ENCODE measurements at places on chromosomes 5 and 9. TPM values are rescaled to one million over a fixed set of nuclear protein-coding genes. Genes with fewer than 3 reads are reported as not detected.

Gene CTXN3
- total RNA-seq = not detected

Gene CATSPER3
- not detected for total RNA-seq

- no peak for DNase-seq
Measured at GRCh38 chr9:99399474-99399873, 177.4 kb downstream of the SEC61B start.

Gene SLC36A3
- total RNA-seq = not detected

GRCh38 chr9:34522091-34522887 is 501 bp downstream of the ENHO start:
- DNase-seq = peak; percentile 55

Gene PCDHGC5
- total RNA-seq = 5.8 TPM

DNA sequence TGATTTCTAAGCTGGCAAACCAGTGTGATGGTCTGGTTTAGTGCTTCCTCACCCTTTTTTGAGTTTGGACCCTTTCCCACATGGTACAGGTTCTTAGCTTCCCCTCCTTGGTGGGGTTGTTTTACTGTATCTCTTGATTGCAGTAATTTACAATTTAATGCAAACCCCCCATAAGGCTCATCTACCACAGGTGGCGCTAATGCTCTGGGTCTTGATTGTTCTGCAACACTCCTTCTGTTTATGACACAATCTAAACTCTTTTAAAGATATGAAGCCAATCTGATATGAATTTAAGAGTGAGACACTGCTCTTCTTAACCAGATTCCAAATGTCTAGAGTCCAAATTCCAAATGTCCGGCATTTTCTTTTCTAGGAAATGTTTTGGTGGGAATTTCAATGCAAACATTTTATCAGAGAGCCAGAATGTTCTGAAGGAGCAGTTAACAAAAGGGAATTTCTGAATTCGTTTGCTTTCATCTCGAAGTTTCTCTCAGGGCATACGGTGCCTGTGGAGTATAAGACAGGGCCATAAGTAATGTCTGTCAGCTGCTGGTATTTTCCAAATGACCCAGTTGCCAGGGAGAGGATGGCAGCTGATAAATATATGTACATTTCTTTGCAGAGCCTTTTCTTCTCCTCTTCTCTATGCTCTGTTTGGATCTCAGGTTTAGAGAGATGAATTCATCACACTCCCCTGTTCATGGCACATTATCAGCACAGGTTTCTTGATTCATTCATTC is 246.8 kb downstream of the ARHGAP26 start:
- peak; percentile 95 for DNase-seq

DNA sequence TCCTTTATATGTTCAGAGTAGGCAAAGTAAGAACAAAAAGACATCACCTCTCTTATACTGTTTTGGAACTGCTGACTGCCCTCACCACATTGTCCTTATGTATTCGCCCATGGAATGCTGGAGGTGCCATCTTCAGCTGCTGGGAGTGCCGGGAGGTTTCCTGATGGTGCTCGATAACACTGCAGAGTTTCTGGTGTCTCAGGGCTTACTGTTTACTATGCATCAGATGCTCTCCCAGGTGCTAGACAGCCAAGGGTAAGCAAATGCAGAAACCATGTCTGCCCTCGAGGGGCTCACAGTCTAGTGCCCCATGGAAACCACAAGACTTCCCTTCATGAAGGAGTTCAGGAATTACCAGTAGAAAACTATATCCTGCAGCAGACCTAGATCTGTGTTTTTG is 70.1 kb upstream of the SMIM23 start:
- DNase-seq = no peak

Gene CXXC5
- total RNA-seq = 2.8 TPM

GRCh38 chr5:11524188-11524587 is 380.1 kb downstream of the CTNND2 start:
- no peak for DNase-seq

GRCh38 chr5:105817416-105817815 is 1853.3 kb downstream of the EFNA5 start:
- DNase-seq = no peak

Gene C9orf152
- not detected for total RNA-seq

DNA sequence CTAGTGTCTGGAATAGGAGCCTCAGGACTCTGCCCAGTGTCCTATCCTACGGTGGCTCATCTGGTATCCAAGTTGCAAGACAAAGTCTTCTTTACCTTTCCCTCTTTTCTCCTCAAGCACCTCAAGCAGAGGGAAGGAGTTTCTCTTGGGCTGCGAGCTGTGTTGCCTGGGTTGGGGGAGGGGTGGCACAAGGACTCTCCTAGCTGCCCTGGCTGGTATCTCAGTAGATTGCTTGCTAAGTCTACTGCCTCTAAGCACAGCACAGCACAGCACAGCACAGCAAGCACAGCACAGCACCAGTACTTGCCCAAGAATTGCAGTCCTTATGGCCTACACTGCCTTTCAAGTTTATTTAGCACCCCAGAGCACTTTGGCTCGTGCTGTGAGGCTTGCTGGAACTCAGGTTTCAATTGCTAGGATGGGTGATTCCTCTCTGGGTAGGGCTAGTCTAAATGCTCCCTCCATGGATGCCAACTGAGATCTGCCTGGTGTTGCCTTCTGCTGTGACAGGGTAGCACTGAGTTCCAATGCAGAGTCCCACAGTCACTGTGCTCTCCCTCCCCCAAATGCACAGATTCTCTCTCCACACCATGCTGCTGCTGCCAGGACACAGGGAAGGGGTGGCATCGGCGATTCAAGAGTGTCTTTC is 213.1 kb upstream of the POU5F2 start:
- no peak for DNase-seq

Gene BTNL8
- not detected for total RNA-seq

GRCh38 chr5:104372376-104372775 is 809.8 kb upstream of the NUDT12 start:
- DNase-seq = no peak

- DNase-seq = no peak
Measured at GRCh38 chr5:74539986-74540385, 100.5 kb downstream of the ENC1 start.

Gene AIF1L
- not detected for total RNA-seq

DNA sequence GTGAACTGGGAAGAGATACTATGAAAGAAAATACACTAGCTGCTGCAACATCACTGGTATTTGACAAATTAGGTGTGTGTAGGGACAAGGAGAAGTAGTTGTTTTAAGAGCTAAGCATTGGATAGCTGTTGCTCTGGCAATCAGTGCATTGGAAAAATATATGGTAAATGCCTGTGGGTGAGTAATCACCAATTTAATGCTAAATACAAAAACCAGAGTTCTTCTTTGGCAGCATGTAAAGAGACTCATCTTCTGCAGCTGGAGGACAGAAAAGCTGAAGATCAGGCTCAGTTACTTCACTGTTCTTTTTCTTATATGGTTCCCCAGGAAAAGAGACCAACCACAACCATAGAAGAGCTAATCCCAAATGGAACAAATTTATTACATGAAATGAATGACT is 201.8 kb upstream of the MPDZ start:
- no peak for DNase-seq

DNA sequence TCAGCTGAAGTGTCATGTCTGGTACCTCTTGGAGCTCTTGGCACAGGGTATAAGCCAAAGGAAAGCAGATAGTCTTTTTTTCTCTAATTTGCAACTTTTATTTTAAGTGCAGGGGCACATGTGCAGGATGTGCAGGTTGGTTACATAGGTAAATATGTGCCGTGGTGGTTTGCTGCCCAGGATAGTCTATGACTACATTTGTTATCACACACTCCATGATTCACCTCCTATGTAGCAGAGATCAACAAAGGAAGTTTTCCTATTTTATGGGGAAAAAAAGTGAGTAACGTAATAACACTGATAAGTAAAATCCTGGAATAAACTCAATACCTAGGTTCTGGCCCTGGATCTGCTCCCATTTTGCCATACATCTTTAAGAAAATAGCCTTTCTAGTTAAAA is 234.6 kb downstream of the CAAP1 start:
- no peak for DNase-seq

Gene GRAMD2B
- total RNA-seq = 8.1 TPM

- DNase-seq = no peak
Measured at GRCh38 chr5:174520420-174521396, 203.7 kb upstream of the MSX2 start.

Gene FANCG
- total RNA-seq = 38.8 TPM

DNA sequence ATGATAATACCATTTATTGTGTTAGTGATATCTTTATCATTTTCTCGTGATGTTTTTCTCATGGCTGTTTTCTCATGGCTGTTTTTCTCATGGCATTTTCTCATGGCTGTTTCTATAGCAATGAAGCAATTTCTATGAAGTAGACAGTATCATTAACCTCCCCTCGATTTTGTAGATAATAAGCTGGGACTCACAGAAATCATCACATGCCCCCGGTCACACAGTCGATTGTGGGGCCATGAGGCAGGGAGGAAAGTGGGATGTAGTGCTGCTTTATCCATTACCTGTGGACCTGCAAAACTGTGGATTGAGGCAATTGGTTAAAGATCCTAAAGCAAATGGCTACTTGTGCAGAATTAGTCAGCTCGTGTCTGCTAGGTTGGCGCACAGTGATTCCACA is 47.3 kb downstream of the TGFBI start:
- no peak for DNase-seq

Gene C5orf52
- total RNA-seq = not detected

DNA sequence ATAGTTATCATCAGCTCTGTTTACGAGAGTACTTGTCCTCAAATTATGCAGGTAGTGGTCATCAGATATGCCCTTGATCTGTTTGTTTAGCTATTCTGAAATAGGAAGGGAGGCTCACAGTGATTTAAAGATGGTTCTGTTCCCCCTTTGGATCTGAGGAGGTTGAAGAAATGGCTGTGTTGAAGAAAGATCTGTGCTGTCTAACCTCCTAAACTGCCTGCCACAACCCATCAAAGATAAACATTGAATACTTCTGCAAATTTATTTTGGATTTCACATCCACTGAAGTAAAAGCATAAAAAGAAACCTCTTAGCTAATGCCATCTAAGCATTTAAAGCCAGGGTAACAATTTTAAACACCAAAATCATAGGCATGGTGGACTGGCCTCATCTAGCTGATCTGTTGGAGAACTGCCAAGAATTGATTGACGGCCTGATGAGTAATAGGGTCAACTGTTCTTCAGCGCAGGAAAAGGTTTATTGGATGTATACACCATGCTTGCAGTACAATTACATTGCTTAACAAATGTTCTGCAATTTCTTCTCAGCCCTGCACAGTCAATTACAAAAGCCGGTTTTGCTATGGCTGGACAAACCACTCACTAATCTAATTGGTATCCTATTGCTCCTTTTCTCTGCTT is 97.6 kb downstream of the SEMA6A start:
- DNase-seq = no peak

Gene BTNL3
- total RNA-seq = not detected

GRCh38 chr9:96122751-96123150 is 179.2 kb downstream of the HSD17B3 start:
- DNase-seq = no peak

Gene PIP5K1B
- not detected for total RNA-seq

Gene AUH
- 29.2 TPM for total RNA-seq
